Activated T-helper 2 cell treated with anti-CD3 and anti-CD28 coated beads, Interferon-gamma antibody, Interleukin-2, Interleukin-4, amounts not matched to agents 10 μg/mL and 5 μg/mL and 100 μg/mL, durations not matched to agents 14 hours and 24 hours and 36 hours (primary cell): ENCODE measurements at places on chromosomes 5 and 9. TPM values are rescaled to one million over a fixed set of nuclear protein-coding genes. Genes with fewer than 3 reads are reported as not detected.

The ARSI gene
- not detected in 2 replicates for total RNA-seq

The EPB41L4A gene
- total RNA-seq = 0.34 and 0.68 TPM in 2 replicates

The GAS1 gene
- total RNA-seq = 0.32 and 0.41 TPM in 2 replicates

The C5orf58 gene
- total RNA-seq = not detected in 2 replicates

The ATP10B gene
- not detected in 2 replicates for total RNA-seq

The GABRB2 gene
- total RNA-seq = not detected in 2 replicates

The AGTPBP1 gene
- total RNA-seq = 26.5 and 28.1 TPM in 2 replicates

The PCDHGB1 gene
- 0.16 and 0.48 TPM in 2 replicates for total RNA-seq

The HEMGN gene
- total RNA-seq = 0.41 and 0.78 TPM in 2 replicates

The CDC20B gene
- total RNA-seq = 0.18 TPM in 1 of 2 replicates, not detected in the other

The ECSCR gene
- 1.0 and 1.7 TPM in 2 replicates for total RNA-seq

The PRPF4 gene
- 57.3 and 61.0 TPM in 2 replicates for total RNA-seq

The HOMER1 gene
- 13.3 and 13.5 TPM in 2 replicates for total RNA-seq

The GABRA1 gene
- not detected in 2 replicates for total RNA-seq

The FBLL1 gene
- not detected in 2 replicates for total RNA-seq

The CCL21 gene
- total RNA-seq = not detected in 2 replicates

The LCN1 gene
- total RNA-seq = not detected in 2 replicates

The BRD9 gene
- total RNA-seq = 72.9 and 73.2 TPM in 2 replicates

The PRRX2 gene
- total RNA-seq = 5.0 and 5.1 TPM in 2 replicates

The PELO gene
- 14.4 and 17.1 TPM in 2 replicates for total RNA-seq

The POLK gene
- total RNA-seq = 41.4 and 42.6 TPM in 2 replicates

The CCDC180 gene
- total RNA-seq = 3.4 and 3.5 TPM in 2 replicates

The SPAAR gene
- not detected in 2 replicates for total RNA-seq

The AHRR gene
- 33.3 and 34.9 TPM in 2 replicates for total RNA-seq

The MELK gene
- total RNA-seq = 56.3 and 57.9 TPM in 2 replicates

The LHFPL2 gene
- total RNA-seq = 0.09 and 0.16 TPM in 2 replicates

The TPPP gene
- 0.09 and 0.11 TPM in 2 replicates for total RNA-seq

The TLR4 gene
- not detected in 2 replicates for total RNA-seq

The PTGES gene
- 0.34 and 0.39 TPM in 2 replicates for total RNA-seq

The ORM1 gene
- not detected in 2 replicates for total RNA-seq

The TAF11L10 gene
- total RNA-seq = not detected in 2 replicates

The ZBED3 gene
- total RNA-seq = 0.48 and 0.60 TPM in 2 replicates

The SLC4A9 gene
- 0.18 TPM in 1 of 2 replicates, not detected in the other for total RNA-seq

The PCDHA2 gene
- not detected in 2 replicates for total RNA-seq

The ARL14EPL gene
- total RNA-seq = not detected in 2 replicates

The GPR107 gene
- 22.3 and 23.7 TPM in 2 replicates for total RNA-seq

The IRX2 gene
- not detected in 2 replicates for total RNA-seq

The PNPLA7 gene
- total RNA-seq = 1.6 TPM in 2 replicates

The PPP3R2 gene
- not detected in 2 replicates for total RNA-seq

The ZNF608 gene
- not detected in 2 replicates for total RNA-seq

The CCNI2 gene
- total RNA-seq = 7.6 and 7.7 TPM in 2 replicates

The PCA3 gene
- not detected in 2 replicates for total RNA-seq

The PDCD1LG2 gene
- 1.7 and 2.0 TPM in 2 replicates for total RNA-seq

The CTSV gene
- total RNA-seq = 0.48 and 0.78 TPM in 2 replicates

The C9orf152 gene
- total RNA-seq = not detected in 2 replicates

The SPATA31C1 gene
- total RNA-seq = not detected in 2 replicates

The PPIP5K2 gene
- total RNA-seq = 44.1 and 52.5 TPM in 2 replicates

The ACER2 gene
- total RNA-seq = 1.0 and 1.3 TPM in 2 replicates
